Activated T-cell treated with anti-CD3 and anti-CD28 coated beads, Interleukin-2, amount 50 U/mL, for 72 hours (primary cell): ENCODE measurements at places on chromosomes 5 and 9. TPM values are rescaled to one million over a fixed set of nuclear protein-coding genes. Genes with fewer than 3 reads are reported as not detected.

DNA sequence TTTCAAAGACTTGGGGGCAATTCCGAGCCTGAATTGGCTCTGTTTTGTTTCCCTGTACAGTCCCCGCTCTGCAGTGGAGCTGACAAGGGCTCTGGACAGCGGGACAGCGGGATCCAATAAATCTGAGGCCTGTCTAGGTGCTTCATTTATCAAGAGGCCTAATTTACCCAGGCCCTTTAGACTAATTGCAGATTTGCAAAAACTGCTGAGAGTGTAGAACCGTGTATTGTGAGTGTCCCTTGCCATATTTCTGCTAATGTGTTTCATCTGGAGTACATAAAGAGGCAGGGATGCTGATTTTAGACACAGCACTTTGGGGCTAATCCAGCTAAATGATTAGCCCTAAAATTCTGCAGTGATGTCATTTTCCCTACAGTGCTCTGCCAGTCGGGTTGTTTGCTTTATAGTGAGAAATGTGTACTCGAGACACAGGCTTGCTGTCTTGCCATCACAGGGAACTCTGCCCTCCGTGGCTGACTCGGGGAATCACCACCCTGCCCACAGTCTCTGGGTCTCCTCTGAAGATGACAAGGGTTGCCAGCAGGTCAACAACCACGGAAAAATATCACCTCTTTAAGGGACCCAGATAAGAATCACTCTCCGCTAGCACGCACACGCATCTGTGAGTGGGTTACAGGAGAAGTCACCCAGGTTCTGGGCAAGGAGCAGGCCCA, 592.0 kb downstream of the BNC2 start:
- H3K4me1 ChIP-seq, result no peaks in the 10 kb centered on the region
- no peaks in the 10 kb centered on the region for H3K27me3 ChIP-seq
- H3K36me3 ChIP-seq, result no peaks in the 10 kb centered on the region
- H3K27ac ChIP-seq, result no peak overlapping the region

DNA sequence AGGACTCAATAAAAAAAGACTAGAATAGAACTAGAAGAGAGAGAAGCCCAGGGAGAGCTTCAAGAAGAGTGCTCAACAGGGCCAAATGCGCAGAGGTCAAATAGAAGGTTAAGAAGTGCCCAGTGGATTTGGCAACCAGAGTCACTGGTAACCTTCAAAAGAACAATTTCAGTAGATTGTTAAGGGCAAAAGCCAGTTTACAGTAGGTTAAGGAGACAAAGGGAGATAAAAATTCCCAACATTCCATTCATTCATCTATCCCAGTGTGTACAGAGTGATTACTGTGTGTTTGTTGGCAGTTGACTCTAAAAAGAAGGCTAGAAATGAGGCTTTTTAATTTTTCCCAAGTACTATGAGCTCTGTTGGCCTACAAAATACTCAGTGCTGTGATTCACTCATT, 69.4 kb downstream of the RIGI start:
- H3K27me3 ChIP-seq, result no peaks in the 10 kb centered on the region
- H3K4me3 ChIP-seq, result no peak overlapping the region

DNA sequence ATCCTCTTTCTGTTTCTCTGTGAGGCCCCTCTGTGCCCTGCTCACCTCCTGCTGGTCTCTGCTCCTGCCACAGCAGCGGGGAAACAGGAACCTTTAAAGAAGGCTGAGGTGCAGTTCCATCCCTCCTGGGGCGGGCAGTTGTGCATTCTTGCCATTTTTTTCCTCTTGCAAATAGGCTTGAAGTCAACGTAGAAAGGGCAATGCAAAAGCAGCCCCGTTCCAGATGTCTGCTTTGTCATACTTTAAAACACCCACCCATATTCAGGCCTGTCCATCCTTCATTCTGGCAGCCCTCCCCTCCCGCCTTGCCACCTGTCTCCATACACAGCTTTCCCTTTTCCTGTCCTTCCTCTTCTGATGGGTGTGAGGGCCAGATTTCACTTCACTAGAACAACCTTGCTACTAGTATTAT, 65.4 kb upstream of the KLF9 start:
- no peaks in the 10 kb centered on the region for H3K36me3 ChIP-seq
- no peaks in the 10 kb centered on the region for H3K27me3 ChIP-seq
- H3K4me3 ChIP-seq, result no peak overlapping the region

- DNase-seq, result no peak
- H3K4me3 ChIP-seq, result no peak overlapping the region
- peaks cover 25% of the 10 kb centered on the region for H3K27me3 ChIP-seq
Observed at GRCh38 chr5:14577971-14578370, 3.6 kb upstream of the OTULINL start.

SMIM32 gene
- not detected for total RNA-seq

GRCh38 chr9:89038382-89039103, 47.3 kb downstream of the S1PR3 start:
- no peak overlapping the region for H3K27ac ChIP-seq
- DNase-seq, result no peak
- H3K36me3 ChIP-seq, result no peaks in the 10 kb centered on the region
- H3K27me3 ChIP-seq, result peaks cover 25% of the 10 kb centered on the region

DNA sequence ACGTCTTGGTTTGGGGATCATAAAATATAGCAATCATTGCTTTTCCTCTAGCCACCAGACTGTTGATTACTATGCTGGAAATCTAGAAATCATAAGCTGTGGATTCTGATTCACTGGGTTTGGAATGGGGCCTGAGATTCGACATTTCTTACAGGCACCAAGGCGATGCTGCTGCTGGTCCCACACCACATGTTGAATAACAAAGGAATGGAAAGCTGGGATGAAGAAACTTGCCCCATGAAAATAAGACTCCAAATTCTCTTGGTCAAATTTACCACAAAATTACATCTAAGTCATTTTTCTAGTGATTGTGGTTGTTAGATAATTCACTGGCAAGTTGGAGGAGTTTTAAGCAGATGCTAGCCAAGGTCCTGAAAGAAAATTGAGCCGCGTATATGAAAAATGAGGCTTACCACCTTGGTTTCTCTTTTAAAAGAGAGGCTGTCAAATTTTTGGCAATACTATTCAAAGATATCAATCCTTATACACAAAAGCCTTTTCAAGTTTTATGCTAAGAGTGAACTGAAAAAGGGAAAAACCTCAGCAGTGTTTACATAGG, 23.0 kb upstream of the MEIKIN start:
- H3K27me3 ChIP-seq, result no peaks in the 10 kb centered on the region
- H3K4me1 ChIP-seq, result peaks cover 1% of the 10 kb centered on the region
- H3K36me3 ChIP-seq, result no peaks in the 10 kb centered on the region
- DNase-seq, result no peak

DNA sequence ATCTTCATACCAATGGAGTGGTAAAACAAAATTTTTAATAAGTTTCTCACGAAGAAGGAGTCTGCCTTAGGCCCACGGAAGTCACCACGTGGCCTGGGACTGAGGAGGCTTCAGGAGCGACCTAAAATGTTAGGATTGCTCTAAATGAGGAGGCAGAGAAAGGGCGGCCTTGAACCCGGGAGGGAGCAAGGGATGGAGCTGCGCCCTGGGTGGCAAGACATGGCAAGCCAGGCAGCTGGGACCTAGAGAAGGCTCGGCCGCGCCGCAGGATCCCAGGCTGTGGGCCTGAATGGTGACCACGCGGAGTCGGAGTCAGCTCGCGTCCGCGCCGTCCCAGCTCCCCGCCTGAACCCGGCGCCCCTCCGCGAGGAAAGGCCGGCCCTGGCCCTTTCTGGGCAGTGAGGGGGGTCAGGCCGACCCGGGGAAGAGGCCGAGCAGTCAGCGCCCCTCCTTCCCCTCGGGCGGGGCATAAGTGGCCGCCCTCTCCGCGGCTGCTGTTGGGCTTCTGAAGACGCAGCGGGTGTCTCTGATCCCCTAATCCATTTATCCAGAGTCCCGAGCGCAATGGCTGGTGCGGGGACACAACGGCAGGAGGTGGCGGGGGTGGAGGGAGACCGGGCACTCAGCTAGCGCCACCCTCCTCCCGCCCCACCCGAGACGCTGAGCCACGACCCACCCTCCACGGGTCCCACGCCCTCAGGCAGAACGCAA, 10.6 kb downstream of the IRX1 start:
- no peaks in the 10 kb centered on the region for H3K4me1 ChIP-seq
- no peak for DNase-seq
- peaks cover 5% of the 10 kb centered on the region for H3K36me3 ChIP-seq

DNA sequence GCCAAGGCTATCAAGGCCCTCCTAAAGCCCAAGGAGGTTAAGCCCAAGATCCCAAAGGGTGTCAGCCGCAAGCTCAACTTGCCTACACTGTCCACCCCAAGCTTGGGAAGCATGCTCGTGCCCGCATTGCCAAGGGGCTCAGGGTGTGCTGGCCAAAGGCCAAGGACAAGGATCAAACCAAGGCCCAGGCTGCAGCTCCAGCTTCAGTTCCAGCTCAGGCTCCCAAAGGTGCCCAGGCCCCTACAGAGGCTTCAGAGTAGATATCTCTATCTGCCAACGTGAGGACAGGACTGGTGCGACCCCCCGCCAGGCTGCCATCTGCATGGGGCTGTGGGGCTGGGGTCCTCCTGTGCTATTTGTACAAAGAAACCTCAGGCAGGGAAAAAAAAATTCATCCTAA, 3.3 kb downstream of the HOMER1 start:
- peaks cover 5% of the 10 kb centered on the region for H3K36me3 ChIP-seq
- DNase-seq, result no peak
- peak overlapping the region; percentile 97 for H3K4me3 ChIP-seq
- peaks cover 17% of the 10 kb centered on the region for H3K27me3 ChIP-seq

DNA sequence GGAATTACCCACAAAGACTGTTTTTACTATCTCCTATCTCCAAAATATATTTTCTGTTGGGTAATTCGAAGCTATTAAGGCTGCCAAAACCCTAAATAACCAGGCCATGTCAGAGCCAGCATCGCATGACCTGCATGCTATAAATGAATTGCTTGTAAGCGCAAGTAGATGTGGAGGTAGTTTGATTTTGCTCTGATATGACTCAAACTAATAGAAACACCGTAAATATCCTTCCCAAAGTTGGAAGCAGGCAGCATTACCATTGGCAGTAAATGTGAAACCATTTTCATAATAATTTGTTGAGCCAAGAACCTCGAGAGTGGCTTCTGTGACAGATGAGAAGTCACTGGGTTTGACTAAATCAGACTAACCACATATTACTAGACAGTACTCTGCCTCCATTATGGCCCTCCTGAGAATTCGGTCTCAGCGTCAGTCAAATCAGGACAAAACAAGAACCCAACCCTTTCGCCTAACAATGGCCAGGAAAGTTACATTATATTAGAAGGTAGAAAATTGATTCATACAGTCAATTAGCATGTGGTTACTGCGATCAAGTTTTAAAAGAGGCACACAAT, 289.8 kb downstream of the SPOCK1 start:
- H3K27me3 ChIP-seq, result peaks cover 10% of the 10 kb centered on the region
- DNase-seq, result no peak
- no peaks in the 10 kb centered on the region for H3K4me1 ChIP-seq
- no peak overlapping the region for H3K27ac ChIP-seq
- no peak overlapping the region for H3K4me3 ChIP-seq

DNA sequence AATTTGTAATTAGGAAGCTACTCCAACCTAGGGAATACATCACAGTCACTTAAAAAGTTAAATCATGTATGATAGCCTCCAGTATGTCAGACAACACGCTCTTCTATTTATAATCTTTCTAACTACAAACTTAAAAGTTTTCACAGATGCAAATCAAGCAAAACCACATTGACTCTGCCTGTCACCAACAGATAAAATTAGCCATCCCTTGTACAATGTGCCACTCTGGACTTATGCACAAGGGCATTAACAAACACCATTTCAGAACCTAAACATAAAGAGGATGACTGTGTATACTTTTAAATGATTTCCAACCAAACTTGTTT, 14.7 kb downstream of the ERP44 start:
- DNase-seq, result no peak
- H3K27me3 ChIP-seq, result no peaks in the 10 kb centered on the region
- no peak overlapping the region for H3K4me3 ChIP-seq
- no peak overlapping the region for H3K27ac ChIP-seq
- peaks cover 86% of the 10 kb centered on the region for H3K4me1 ChIP-seq

GRCh38 chr5:167929841-167930240, 361.6 kb upstream of the WWC1 start:
- H3K4me1 ChIP-seq, result no peaks in the 10 kb centered on the region
- no peak overlapping the region for H3K4me3 ChIP-seq
- DNase-seq, result no peak
- H3K27ac ChIP-seq, result no peak overlapping the region
- H3K27me3 ChIP-seq, result no peaks in the 10 kb centered on the region

PNPLA7 gene
- total RNA-seq, result 6.8 TPM

DNA sequence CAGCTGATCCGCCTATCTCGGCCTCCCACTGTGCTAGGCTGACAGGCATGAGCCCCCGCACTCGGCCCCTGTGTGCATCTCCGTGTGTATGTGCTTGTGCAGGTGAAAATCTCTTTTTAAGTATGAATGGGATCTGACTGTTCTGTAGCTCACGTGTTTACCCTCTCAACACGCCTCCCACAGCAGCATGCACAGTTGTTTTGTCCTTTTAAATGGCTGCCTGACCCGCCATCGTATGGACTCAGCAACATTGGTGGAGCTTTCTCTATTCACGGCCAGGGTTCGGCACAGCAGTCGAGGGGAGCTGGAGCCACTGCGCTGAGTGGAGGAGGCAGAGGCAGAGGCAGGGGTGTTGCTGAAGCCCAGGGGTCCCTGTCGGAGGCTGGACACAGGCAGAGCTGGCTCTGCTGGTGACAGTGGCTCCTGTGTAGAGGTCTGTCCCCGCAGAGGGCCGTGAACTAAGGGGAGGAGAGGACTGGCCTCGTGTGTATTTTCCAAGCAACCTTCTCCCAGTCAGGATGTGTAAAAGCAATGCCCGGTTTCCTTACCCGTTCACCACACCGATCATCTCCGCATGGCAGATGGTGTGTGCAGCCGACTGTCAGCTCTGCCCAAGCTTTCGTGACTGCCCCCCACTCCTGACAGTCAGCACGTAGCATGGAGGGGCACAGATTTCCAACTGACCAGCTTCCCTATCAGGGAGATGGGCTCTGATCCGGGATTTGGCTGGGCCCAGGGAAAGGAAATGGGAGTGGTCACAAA, 37.3 kb downstream of the MRPL36 start:
- H3K4me1 ChIP-seq, result no peaks in the 10 kb centered on the region
- H3K36me3 ChIP-seq, result no peaks in the 10 kb centered on the region
- no peak overlapping the region for H3K4me3 ChIP-seq
- DNase-seq, result no peak
- no peak overlapping the region for H3K27ac ChIP-seq

TICAM2 gene
- 0.77 TPM for total RNA-seq

- H3K4me3 ChIP-seq, result no peak overlapping the region
- no peaks in the 10 kb centered on the region for H3K36me3 ChIP-seq
- no peak for DNase-seq
- H3K4me1 ChIP-seq, result no peaks in the 10 kb centered on the region
- no peaks in the 10 kb centered on the region for H3K27me3 ChIP-seq
Observed at GRCh38 chr9:16950051-16950450, 79.6 kb upstream of the BNC2 start.

CKMT2 gene
- not detected for total RNA-seq

SLC2A8 gene
- total RNA-seq, result 13.8 TPM

DNA sequence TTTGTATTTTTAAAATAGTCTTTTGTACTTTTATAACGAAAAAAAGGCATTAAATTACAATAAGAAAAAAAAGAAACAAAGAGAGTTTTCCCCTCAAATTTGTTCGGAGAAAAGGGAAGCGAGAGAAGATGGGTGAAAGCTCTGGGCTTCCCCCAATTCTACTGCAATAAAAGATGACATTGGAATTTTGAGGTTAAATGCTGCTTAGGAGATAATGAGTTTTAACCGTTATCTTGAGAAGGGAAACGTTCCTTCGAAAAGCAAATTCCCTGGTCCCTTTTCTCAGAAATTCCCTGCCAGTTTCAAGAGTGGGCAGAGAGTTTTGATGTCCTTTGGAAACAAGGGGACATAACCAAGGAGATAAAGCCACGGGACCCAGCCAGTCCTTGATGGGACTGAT, 18.4 kb upstream of the ERGIC1 start:
- peaks cover 13% of the 10 kb centered on the region for H3K4me1 ChIP-seq
- H3K27me3 ChIP-seq, result no peaks in the 10 kb centered on the region
- H3K36me3 ChIP-seq, result no peaks in the 10 kb centered on the region
- no peak for DNase-seq
- no peak overlapping the region for H3K27ac ChIP-seq
- no peak overlapping the region for H3K4me3 ChIP-seq
